Renal cortical epithelial cell (primary cell): ENCODE measurements at places on chromosomes 16 and 17. TPM values are rescaled to one million over a fixed set of nuclear protein-coding genes. Genes with fewer than 3 reads are reported as not detected.

- DNase-seq: no peak
Observed at GRCh38 chr16:49049191-49049590, 232.4 kb downstream of the CBLN1 start.

The MGAT5B gene
- 0.35 and 0.40 TPM in 2 replicates for total RNA-seq

The GPR139 gene
- not detected in 2 replicates for total RNA-seq

The EVPLL gene
- 0.10 TPM in 1 of 2 replicates, not detected in the other for total RNA-seq
